Stimulated activated CD8-positive, alpha-beta memory T cell treated with anti-CD3 and anti-CD28 coated beads, Interleukin-4, amount 100 ng/mL, for 1 hour (primary cell): ENCODE measurements at places on chromosomes 5 and 9.

- no peak for DNase-seq
These were observed 21.6 kb upstream of the ANXA1 start for GRCh38 chr9:73129941-73130685.

DNA sequence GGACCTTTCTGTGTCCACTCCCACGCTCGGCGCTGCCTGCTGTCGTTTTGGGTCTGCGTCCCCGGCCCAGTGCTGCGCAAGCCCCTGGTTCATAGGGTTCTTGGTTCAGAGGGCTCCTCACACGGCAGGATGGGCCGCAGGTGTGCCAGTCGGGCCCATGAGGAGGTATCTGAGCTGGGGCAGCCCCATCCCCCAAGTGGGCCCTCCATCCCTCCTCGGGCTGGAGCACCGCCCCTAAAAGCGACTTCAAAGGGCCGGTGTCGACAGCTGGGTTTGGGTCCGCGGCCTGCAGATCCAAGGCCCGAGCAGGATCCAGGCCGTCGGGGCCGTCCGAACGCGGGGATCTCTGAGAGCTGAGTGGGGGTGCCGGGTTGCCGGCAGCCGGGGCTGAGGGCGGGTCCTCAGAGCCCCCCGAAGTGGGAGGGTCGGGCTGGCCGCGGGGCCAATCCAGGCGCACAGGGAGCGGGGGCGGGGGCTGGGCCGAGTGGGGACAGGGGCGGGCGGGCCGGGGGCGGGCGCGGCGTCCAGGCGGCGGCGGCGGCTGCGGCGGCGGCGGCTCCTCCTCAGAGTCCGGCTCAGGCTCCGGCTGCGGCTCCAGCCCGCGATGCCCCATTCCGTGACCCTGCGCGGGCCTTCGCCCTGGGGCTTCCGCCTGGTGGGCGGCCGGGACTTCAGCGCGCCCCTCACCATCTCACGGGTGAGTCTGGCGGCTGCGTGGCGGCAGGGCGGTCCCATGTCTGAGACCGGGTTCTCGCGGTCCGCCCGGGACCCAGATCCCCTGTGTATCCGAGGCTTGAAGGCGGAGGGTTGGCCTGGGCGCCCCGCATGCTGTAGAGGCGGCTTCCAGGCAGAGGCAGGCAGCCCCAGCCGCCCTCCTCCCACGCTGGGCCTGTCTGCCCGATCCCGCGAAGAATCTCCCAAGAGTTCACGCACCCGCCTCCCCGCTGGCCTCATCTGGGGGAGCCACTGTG lies at the start of gene PDLIM4:
Gene PDLIM4, plus strand, starts transcription at position 566 of the 971 bp plus-strand sequence. Its CDS starts 39 bp downstream, at position 605.
- DNase-seq, result no peak

GRCh38 chr5:103090791-103091190 lies 29.1 kb downstream of the GIN1 start:
- no peak for DNase-seq

DNA sequence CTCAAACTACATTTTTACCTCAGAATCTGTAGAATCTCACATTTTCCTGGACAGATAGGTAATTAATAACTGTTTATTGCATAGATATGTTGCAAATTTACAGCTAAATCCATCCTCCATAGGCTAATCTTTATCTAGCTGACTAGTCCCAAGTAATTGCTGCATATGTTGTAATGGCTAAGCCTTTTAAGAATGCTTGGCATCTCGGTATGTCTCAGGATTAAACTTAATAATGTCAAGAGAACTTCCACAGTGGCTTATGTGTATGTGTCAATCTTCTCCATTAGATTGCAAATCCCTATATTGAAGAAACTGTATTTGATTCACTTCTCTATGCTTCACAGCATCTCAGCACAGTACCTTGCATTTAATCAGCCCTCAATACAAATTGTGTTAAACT lies 131.9 kb downstream of the PRDM9 start:
- no peak for DNase-seq
